T-helper 9 cell (primary cell): ENCODE measurements at places on chromosomes 6 and 20.

GRCh38 chr20:20597966-20598365, 114.5 kb downstream of the RALGAPA2 start:
- no peak for DNase-seq

DNA sequence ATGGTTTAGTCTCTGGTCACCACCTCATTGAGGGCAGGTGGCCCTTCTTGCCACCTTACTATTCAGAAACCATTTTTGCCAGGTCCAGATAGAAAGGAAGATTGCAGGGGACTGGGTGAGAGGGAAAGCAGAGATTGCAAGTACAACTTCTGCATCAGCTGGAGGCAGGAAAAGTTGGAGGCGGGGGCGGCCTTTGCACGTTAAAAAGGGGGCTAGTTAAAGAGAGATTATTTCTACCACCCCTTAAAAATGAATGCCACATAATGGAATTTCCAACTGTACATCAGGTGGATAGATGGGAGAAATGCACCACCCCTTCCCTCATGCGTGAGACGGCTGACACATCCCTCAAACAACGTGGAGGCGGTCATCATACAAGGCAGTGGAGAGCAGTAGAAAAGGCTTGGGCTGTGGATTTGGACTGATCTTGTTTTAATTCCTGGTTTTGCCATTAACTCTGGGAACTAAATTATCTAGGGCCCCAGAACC, 95.4 kb upstream of the CNKSR3 start:
- no peak for DNase-seq

GRCh38 chr20:48686238-48687116, 141.3 kb downstream of the PREX1 start:
- no peak for DNase-seq

DNA sequence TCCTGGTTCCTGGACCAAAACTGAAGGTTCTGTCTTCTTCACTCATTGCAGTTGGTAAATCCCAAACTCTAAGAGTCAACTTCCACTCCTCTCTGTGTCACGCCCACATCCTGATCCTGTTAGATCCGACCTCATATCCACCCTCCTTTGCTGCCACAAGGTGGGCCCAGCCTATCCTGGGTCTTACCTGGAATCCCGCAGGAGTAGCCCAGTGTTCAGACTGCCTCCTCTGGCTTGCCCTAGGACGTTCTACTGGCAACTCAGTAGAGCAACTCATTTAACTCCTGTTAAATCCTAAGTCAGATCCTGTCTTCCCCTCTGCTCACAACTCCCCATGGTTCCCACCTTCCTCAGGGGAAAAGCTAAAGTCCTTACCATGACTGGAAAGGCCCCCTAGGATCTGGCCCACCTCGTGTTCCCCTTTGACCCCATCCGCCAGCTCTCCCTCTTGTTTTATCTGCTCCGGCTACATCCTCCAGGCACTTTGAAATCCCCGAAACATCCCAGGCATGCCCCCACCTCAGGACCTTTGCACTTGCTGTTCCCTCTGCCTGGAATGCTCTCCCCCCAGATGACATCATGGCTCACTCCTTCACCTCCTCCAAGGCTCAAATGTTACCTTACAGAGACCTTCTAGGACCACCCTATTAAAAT, 43.9 kb downstream of the TFEB start:
- no peak for DNase-seq

- DNase-seq: no peak
Observed at GRCh38 chr6:80478030-80478429, 371.6 kb downstream of the BCKDHB start.

GRCh38 chr6:99151634-99152346, 197.7 kb downstream of the FAXC start:
- DNase-seq: no peak

DNA sequence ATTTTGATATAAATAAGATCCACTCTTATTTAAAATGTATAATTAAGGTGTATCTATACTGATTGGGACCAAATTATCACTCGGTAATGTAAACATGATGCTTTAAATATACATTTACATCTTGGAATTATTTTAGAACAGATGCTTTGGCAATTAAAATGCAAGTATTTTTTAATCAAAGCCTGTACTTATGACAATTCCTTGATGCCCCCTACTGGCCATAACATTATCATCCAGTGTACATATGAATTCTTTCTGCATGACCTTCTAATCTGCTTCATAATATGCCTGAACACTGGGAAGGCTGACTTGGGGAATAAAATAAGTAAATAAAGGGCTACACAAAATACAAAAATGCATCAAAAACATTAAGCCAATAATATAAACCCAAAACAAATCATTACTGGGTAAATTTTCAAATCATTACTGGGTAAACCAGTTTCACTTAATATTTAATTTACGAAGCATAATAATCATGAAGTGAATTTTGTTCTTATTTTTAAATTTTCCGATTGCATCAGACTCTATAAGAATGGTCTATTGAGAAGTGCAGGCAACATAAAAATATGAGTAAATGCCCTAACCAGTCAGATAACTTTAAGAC, 65.1 kb downstream of the CGA start:
- no peak for DNase-seq

GRCh38 chr6:36844232-36845170, 5.3 kb upstream of the CPNE5 start:
- no peak for DNase-seq

DNA sequence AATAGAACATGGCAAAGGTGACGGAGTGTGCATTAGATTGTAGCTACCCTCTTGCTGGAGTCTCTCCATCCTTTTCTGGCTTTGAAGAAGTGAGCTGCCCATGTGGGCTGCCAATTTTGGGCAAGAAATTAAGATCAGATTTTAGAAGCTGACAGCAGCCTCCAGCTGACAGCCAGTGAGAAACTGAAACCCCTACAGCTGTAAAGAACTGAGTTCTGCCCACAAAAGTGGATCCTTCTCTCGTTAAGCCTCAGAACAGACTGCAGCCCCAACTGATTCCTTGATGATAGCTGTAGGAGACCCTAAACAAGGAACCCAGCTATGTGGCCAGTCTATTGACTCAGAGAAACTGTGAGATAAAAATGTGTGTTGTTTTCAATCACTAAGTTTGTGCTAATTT, 134.1 kb downstream of the CD109 start:
- no peak for DNase-seq

GRCh38 chr20:59895908-59896307, 37.5 kb downstream of the SYCP2 start:
- no peak for DNase-seq

GRCh38 chr6:38305995-38306681, 333.6 kb downstream of the BTBD9 start:
- no peak for DNase-seq

DNA sequence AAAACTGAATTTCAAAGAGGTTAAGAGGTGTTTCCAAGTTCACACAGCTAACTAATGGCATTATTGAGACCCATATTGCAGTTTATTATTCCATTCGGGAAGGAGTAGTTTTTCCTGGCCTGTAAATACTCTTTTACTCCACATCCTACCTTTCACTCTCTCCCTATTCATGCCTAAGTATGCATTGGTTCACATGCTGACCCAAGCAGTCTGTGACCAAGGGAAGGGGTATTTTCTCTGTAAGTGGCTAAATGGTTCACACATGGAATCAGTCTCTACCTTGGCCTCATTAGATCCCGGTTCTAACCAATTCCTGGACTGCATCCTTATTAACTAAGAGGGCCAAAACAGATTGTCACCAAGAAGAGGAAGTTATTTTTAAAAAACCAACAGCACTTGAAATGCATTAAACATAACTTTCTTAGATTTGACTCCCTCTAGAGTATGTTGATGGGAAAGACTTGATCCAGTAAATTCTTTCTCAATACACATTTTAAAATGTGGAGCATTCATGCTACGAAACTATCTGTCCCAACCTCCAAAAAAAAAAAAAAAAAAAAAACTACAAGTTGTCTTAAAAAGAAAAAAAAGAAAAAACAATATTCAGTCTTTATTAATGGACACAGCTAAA, 17.8 kb upstream of the RSPO3 start:
- DNase-seq: no peak
